Hindlimb muscle (tissue), 1 donor: ENCODE measurements at places on chromosomes 1 and 21. TPM values are rescaled to one million over a fixed set of nuclear protein-coding genes. Genes with fewer than 3 reads are reported as not detected.

DNA sequence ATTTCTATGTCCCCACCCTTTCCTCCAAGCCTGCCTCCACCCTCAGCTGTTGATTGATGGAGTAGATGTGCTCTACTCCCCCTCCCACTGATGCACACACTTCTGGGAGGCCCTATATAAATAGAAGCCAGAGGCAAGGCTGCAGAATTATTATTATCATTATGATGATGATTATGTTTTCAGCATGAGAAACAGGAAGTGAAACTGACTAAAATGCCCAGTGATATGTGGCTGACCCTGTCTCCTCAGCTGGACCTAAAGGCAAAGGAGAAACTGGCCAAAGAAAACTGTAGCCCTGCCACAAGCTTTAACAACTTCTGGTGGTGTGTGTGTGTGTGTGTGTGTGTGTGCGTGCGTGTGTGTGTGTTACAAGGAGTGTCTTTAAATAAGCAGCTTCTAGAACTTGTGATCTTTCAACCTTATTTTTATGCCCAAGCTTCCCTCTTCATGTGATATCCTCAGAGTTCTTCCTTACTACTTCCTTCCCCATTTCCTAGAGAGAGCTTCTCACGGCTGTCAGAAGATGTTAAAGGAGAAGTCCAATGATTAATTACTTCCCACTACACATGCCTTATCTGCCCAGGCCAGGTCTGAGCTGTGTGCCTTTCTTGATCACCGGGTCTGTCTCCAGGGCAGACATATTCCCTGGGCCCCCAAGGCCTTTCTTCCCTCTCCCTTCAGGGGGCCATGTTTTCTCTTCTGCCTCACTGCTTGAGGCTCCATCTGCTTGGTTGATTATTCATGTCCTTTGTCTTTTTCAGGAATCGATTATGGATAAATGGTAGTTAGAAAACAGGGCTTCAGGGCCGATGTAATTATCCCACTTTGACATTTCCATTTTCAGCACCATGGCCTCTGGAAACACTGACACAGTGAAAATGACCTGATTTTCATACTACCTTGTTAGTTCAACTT, 11.6 kb upstream of the MAPKAPK2 start:
- DNase-seq = no peak

DNA sequence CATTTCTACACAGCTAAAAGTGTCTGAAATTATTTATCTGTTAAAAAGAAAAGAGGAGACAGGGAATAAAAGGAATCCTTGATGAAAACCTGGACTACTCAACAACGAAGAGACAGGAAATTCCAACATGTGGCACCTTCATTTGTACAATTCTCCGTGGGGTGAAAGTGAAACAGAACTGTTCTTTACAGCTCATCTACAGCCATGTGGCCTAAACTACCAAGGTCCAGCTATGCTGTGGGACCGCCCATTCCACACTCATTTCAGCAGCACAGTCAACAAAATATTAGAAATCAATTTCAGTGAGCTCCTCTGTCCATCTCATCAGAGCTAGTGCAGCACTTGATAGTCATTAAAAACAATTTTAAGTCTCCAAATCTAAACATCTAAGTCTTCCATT, 44.0 kb downstream of the UBR4 start:
- no peak for DNase-seq

DNA sequence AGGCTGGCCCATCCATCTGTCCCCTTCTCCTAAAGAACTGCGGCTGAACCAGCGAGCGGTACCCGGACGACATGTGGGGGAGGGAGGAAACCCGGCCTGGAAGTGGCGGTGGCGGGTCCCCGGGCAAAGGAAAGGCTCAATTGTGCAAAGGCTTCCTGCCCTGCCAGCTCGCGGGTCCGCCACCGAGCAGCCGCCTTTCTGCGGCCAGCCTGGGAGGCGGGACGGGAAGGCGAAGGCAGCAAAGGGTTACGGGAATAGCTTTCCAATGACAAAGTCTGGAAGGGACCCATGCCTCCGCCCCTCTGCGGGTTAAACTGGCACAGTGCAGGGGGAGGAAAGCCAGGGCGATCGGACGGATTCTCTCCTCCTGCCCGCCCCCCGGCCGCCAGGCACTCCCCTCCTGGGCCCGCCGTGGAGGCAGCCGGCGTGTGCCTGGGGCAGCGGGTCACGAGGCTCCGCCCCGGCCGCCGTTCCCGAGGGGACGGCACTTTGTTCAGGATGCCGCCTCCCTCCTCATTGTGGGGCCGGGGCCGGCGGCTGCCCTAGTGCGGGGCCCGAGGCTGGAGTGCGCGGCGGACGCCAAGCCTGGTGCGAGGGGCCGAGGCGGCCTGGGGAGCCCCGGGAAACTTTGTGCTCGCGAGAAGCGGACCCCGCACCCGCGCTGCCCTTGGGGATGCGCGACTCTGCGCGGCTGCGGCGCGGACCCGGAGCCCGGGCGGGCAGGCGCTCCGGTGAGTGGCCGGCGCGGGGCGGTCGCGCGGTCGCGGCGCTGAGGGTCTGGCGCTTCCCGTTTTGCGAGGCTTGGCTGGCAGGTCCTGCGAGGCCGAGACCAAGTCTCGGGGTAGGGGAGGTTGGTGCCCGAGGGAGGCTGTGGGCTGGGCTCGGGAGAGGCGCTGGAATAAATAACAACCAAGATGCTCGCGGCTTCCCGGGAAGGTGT, at the start of gene NAV1:
Gene NAV1, plus strand, starts transcription at position 516 of the 940 bp plus-strand sequence. CDS start 83,758 bp downstream, outside the sequence.
- DNase-seq = peak; percentile 58

The MANEAL gene
- 2.9 TPM for polyA plus RNA-seq

- no peak for DNase-seq
Observed at GRCh38 chr1:99682291-99682751, 36.4 kb downstream of the PALMD start.

DNA sequence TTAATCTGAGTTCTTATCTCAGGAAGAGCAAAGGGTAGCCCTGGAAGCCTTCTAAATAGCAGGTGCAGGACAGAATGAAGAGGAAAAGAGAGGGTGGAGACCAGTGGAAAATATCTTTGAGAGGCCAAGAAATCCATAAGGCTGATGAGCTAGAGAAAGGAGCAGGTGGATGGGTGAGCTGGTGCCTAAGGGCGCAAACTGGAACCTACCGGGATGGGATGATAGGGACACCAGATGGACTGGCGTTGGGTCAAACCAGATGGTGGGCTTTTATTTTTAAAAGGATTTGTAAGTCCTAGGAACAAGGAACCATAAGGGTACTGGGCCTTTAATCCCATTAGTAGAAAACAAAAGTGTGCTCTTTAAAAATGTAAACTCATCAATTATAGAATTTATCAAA, 59.7 kb downstream of the RGL1 start:
- DNase-seq = no peak

The TBX15 gene
- polyA plus RNA-seq = 61.2 TPM

DNA sequence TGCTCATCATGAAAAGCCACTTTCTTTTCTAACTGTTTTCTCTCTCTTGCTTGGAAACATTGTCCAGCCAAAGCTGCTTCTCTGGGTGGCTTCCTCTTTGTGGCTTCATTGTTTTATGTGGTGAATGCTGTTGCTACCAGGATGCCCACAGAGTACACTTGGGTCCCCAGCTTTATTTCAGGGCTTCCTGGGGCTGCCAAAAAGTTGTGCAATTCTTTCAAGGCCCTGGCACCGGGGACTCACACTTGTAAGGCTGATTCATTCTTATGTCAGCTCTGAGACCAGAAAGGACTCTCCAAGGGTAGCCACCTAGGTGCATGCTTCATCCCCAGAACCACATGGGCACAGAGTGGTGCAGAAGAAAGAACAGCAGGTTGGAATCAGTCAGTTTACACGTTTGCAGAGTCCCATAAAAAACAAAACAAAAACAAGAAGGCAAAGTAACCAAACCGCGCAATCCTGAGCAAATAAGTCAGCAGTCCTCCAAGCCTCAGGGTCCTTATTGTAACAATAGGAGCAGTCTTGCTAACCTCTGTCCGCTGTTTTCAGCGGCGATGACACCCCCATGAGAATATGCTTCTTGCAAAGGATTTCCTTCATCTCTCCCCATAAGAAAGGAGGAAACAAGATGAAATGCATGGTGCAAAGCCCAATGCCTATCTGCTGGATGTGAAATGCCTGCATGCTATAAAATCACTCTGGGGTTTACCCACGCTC, 89.9 kb upstream of the SSX2IP start:
- DNase-seq = no peak

DNA sequence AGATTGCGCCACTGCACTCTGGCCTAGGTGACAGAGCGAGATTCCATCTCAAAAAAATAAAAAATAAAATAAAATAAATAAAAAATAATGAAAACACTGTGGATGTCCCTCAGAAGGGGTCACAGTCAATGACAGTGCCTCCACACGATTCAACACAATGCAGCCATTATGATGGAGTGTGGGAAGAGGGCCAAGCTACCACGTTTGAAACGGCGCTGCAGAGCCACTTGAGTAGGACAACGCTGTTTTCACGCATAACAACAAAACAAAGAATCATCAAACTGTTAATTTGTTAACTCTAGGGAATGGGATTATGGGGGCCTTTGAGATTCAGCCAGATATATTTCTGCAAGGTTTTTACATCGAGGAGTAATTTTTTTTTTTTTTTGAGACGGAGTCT, 36.5 kb downstream of the NKAIN1 start:
- DNase-seq = no peak

GRCh38 chr1:201455098-201455497, 13.9 kb downstream of the PHLDA3 start:
- DNase-seq = no peak

DNA sequence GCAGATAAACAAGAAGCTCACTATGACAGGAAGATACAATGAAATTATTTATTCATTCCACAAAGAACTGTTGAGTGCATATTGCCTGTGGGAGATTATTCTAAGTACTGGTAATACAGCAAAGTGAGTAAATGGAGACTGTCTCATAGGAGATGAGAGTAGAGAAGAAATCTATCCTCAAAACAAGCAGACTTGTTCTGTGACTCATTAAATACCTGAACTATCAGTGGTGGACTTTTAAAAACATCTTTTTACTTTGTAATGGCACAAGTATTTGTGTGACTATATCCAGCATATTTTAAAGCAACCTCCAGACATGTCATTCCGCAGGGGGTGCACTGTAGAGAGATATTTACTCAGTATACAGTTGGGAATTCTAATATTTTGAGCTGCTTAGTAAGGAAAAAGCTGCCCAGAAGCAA, 259.2 kb downstream of the FMN2 start:
- DNase-seq = no peak

- peak; percentile 51 for DNase-seq
Observed at GRCh38 chr1:243713470-243714186, 136.4 kb downstream of the AKT3 start.

The SFN gene
- polyA plus RNA-seq = 1.1 TPM

GRCh38 chr1:41560931-41561330, 76.4 kb upstream of the EDN2 start:
- DNase-seq = no peak

The DUSP12 gene
- 26.3 TPM for polyA plus RNA-seq

GRCh38 chr1:100396651-100397050, 44.3 kb downstream of the CDC14A start:
- DNase-seq = no peak

GRCh38 chr1:192442736-192443135, 125.9 kb downstream of the RGS21 start:
- no peak for DNase-seq

GRCh38 chr1:160108888-160109662, 6.5 kb upstream of the ATP1A2 start:
- DNase-seq = no peak

- DNase-seq = no peak
Observed at GRCh38 chr1:10117865-10118264, 85.1 kb downstream of the UBE4B start.

The CD48 gene
- polyA plus RNA-seq = 2.1 TPM

The LORICRIN gene
- not detected for polyA plus RNA-seq

DNA sequence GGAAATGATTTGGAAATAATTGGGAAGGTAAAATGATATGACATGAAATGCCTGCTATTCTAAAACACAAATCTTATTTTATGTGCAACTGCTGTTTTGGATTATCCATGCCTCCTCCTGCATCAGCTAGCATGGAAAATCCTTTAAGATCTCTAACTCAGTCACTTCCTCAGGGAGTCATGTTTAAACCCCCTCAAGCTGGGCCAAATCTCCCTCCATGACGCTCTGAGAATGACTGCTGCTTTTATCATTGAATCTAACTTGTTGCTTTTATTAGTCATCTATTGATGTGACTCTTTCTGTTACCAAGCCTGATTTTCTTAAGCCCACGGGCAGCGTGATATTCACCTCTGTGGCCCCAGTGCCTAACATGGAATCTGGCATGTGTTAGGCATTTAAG, 324.8 kb downstream of the DISC1 start:
- DNase-seq = no peak

- DNase-seq = no peak
Observed at GRCh38 chr1:156389311-156389710, 20.3 kb downstream of the RHBG start.

GRCh38 chr1:111062081-111062480, 77.8 kb downstream of the DRAM2 start:
- DNase-seq = no peak

DNA sequence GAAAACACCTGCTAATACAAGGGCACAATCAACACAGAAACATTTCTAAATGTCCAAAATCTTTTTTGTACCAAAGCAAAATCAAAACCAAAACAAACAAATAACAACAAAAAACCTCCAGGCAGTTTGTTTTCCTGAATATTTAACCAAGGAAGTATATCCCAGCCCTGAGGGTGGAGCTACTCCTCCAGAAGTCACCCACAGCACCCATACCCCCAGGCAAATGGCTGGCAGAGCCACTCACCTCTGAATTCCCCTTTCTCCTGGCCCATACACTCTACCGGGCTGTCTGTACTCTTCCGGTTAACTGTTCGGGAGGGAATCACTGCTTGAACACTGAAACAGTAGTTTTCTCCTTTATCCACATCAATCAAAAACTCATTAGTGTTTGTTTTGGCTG, 9.5 kb downstream of the F3 start:
- DNase-seq = no peak

DNA sequence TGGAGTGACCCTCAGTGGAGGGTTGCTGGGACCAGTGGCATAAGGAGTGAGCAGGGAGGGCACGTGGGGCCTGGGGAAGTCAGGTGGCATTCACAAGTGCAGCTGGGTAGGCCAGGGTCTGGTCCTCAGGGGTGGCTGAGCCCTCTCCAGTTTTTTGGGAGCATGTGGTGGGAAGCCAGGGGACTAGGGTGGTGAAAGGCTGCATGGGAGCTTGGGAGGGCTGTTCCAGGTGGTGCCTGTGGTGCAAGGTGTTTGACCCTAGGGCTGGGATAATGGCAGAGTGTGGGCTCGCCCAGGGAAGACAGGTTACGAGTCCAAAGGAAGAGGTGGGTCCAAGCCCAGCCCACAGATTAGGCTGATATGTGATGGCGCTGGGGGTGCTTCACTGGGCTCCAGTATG, 30.5 kb downstream of the MAN1C1 start:
- DNase-seq = no peak

DNA sequence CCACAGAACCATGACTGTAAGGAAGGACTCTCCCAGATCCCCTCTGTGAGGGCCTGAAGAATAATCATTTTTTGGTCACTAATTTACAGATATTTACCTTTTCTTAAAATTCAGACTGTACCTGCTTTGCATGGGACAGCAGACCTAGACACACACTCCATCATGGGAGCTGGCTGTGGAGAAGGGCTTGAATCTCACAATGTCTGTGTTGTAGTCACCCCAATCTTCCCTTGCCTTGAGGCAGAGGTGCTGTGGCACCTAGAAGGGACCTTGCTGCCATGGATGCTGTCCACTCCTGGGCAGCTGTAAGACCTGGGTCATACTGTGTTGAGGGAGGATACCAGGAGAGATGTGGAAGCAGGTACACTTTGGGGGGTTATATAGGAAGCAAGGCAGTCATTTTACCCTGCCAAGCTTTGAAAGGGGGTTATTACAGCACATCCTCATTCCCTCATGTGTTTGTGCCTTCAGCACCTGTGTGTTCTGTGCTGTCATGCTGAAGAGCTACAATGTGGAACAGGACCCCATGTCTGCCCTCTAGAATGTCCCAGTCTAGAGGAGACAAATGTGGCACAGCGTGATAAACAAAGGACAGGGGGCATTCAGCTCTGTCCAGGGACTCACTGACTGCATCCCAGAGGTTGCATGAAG, 27.1 kb downstream of the TRAF5 start:
- DNase-seq = no peak
